8988T (cell line): ENCODE measurements at places on chromosomes 12 and 14.
A peak's percentile ranks its signal among the peaks of the same experiment; 100 is the strongest.

- DNase-seq: no peak
These were observed 9.7 kb downstream of the GLRX5 start for GRCh38 chr14:95544588-95544987.

DNA sequence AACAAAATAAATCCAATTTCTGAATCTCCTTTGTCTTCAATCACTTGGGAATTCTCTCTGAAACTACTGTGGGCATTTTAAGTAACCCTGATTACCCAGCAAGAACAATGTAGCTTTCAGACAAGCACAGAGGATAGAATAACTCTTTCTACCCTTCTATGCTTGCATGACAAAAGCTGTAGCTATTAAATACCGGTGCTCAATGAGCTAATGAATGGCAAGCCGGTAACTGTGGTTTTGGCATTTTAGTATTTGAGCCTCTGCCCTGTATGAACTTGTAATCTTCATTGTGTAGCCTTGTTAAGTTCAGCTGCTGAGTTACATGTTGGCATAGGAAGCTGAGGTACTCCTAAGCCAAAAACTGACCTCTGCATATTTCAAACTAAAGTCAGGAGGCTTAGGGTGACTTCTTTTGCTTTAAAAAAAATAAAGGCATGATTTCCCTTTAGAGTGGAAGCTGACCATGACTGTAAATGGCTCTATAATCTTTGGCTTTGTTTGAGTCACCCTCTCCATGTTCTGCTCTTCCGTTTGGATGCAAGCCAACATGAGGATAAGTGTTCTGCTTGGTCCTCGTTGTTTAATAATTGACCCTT lies 171.0 kb upstream of the HIF1A start:
- no peak for DNase-seq

DNA sequence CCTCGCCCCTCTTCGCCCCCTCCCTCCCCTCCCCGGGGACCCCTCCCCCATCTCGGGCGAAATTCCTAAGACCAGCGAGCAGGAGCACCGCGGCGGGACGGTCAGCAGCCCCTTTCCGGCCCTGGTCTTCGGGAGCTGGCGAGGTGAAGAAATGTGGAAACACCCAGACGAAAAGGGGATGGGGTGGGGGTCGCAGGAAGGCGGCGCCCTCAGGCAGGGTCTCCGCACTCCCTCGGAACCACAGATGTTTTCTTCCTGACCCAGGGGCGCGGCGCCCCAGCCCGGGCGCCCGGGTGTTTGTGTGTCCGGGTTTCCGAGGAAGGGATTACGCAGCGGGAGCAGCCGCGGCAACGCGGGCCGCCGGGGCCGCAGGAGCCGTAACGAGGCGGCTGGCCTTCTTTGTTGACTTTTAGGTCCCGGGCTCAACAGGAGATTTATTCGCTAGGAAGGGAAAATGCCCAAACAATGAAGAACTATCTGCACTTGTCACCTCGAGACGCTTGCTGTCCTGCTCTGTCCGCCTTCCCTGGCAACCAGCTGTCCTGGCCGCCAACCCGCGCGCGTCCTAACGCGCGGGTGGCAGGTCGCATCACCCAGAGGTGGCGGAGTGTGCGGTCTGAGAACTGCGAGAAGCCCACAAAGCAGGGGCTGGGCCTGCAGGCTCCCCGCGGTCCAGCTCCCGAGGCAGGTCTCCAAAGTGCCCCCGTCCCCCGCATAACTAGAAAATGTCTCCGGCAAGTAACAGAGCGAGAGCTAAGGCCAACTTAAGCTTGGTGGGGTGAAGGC lies 7.0 kb downstream of the FOXA1 start:
- DNase-seq: no peak

- no peak for DNase-seq
These were observed 75.3 kb upstream of the FAR2 start for GRCh38 chr12:29073631-29074239.

GRCh38 chr14:49461529-49462401 lies 124.4 kb downstream of the RPS29 start:
- DNase-seq: no peak

DNA sequence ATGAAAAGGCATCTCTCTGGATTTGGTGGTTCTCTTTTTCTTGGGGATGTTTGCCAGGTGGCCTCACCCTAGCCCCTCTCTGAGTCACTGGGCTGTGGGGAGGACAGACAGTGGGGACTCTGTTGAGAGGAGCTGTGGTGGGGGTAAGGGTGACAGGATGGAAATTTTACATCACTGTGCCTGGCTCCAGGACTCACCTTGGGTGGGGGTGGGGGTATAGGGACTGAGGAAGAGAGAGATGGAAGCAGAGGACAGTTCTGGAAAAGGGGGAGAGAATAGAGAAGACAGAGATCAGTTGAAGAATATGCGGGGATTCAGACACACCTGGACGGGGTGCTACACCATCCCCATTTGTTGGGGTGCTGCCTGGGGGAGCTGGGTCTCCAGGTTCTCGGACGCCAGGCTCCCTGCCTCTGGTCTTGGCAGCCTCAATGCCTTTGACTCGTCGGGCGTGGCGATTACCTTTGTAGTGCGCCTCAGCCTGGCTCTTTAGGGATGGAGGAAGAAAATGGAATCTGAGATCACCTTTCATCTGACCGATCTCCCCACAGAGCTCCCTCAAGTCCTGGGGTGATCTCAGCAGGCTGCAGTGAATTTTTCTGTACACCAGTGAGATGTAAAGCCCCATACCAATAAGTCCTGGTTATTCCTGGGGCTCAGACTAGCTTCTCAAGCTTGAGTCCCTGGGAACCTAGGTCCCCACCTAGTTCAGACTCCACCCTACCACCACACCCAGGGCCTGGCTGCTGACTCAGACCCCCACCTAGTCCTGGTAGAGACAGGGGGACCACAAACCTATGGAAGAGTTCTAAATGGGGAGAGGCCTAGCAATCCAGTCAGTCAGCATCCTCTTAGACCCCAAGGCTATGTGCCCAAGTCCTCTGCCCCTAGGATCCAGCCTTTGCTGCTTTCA lies 9.6 kb upstream of the GPR84 start:
- DNase-seq: no peak

DNA sequence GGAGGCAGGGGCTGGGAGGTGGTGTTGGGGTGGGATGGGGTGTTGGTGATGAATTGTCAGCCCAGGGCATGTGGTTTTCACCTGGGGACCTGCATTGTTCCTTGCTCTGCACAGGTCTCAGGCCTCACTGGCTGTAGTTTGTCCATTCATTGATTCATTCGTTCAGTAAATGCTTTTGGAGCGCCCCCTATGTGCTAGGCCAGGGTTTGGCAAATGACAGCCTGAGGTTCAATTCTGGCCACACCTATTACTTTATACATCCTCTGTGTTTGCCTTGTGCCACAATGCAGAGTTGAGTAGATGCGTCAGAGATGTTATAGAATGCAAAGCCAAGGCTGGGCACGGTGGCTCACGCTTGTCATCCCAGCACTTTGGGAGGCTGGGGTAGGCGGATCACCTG lies 4.7 kb downstream of the ADCK1 start:
- DNase-seq: peak; percentile 29

GRCh38 chr12:123118497-123118896 lies 32.4 kb downstream of the PITPNM2 start:
- no peak for DNase-seq

DNA sequence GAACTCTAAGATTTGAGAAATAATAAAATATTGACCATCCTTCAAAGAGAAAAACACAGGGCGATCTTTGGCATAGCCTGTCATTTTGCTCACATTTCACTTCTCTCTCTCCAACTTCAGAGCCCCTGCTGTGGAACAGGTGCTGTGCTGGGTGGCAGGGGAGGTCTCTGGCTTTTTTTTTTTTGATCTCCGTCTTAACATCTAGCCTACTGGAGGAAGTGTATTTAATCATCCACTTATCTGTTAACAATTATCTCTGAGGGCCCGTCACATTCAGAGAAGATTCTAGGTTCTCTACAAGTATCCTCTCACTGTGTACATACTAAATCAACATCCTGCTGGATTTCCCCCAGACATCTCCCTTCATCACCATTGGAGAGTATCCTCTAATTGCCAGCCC lies 34.1 kb downstream of the CHST11 start:
- no peak for DNase-seq

- no peak for DNase-seq
These were observed 13.8 kb upstream of the BCL2L14 start for GRCh38 chr12:12056951-12057350.

DNA sequence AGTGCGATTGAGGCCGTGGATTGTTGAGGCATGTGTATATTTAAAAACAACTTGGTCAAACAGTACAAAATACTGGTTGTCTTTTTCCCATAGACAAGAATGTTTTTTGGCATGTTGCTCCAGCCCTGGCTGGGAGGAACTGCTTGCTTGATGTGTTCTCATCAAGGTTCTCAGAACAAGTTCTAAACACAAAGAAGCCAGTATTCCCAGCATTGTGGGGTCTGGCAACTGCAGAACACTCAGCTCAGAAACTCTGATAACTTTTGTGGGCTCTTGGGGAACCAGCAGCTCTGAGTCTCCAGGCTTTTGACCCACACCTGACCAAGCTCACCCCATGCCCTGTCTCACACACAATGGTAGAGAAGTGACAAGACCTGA lies 27.1 kb upstream of the DICER1 start:
- no peak for DNase-seq

DNA sequence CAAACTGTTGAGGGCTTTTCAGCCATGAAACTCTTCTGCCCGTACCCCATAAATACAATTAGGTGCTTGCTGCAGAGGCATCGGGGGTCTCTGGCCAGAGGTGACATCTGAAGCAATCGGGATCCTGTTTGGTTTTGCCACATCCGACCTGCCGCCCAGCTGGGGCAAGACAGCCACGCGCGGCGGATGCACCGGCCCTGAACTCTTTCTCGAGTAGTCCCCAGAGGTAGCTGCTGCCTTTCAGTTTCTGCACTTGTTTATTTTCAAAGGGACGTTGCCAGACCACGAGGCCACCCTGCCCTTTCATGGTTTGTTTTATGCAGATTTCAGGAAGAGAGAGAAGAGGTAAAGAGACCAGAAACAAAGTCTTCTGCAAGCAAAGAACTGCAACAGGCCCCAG lies 10.6 kb upstream of the MLXIP start:
- no peak for DNase-seq

- no peak for DNase-seq
These were observed 160.0 kb downstream of the BCAT1 start for GRCh38 chr12:24788886-24789285.

GRCh38 chr12:118065380-118065779 lies 4.4 kb upstream of the WSB2 start:
- no peak for DNase-seq

GRCh38 chr14:70964492-70964891 lies 57.2 kb downstream of the PCNX1 start:
- DNase-seq: no peak

- no peak for DNase-seq
These were observed 26.9 kb downstream of the PIWIL1 start for GRCh38 chr12:130364578-130364977.

- no peak for DNase-seq
These were observed 37.5 kb downstream of the GNG2 start for GRCh38 chr14:51897791-51898355.

- DNase-seq: no peak
These were observed 168.1 kb downstream of the SNAPC1 start for GRCh38 chr14:61930101-61930857.

GRCh38 chr14:54667764-54668163 lies 100.8 kb downstream of the SAMD4A start:
- DNase-seq: no peak

DNA sequence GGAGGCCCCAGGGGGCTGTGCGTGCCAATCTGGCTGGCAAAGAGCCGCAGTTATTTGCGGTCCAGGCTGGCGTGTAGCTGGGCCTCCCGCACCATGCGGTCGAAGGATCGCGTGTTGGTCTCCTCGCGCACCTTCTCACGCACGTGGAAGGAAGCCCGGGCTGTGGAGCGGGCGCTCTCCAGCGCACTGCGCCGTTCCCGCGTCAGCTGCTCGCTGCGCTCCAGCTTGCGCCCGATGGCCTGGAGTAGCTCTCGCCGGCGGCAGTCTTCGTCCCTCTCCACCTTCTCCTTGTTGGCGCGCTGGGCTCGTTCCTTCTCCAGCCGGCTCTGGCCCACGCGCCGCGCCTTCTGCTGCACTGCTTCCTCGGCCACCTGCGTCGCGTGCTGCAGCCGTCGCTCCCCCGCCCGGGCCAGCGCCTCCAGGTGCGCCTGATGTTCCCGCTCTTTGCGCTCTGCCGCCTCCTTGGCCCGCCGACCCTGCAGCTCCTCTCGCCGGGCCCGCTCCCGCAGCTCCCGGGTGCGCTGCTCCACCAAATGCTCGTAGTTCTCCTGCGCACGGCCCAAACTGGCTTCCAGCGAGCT lies 3.1 kb downstream of the CCDC177 start:
- DNase-seq: no peak

DNA sequence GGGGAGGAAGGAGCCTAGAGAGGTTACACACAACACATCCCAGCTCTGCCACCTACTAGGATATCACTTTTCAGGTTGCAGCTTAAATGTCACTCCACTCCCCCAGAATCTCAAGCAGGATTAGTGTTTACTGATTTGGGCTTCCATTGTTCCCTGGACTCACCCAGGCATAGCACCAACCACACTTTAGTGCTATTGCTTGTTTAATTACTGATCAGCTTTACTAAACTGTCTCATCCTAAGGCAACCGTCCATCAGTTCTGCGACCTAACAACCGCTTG lies 6.1 kb upstream of the KRT18 start:
- DNase-seq: no peak

- no peak for DNase-seq
These were observed 342.0 kb downstream of the NPAS3 start for GRCh38 chr14:33280646-33281045.

GRCh38 chr12:115577401-115577800 lies 700.1 kb downstream of the MED13L start:
- DNase-seq: no peak

- no peak for DNase-seq
These were observed 32.5 kb downstream of the BRMS1L start for GRCh38 chr14:35858521-35859209.
